ENCODE measurements at places on chromosomes 5 and 9. TPM values are rescaled to one million over a fixed set of nuclear protein-coding genes. Genes with fewer than 3 reads are reported as not detected.

- peak; percentile 20 for DNase-seq
- H3K36me3 ChIP-seq, result peaks cover 18% of the 10 kb centered on the region
- no peaks in the 10 kb centered on the region for H3K27me3 ChIP-seq
- H3K27ac ChIP-seq, result peak overlapping the region; percentile 81
- H3K4me3 ChIP-seq, result peak overlapping the region; percentile 21
- H3K4me1 ChIP-seq, result peaks cover 41% of the 10 kb centered on the region
These were observed 616 bp downstream of the IL11RA start for GRCh38 chr9:34652602-34653000.

GRCh38 chr9:106801816-106802215, 61.1 kb upstream of the ZNF462 start:
- no peak overlapping the region for H3K27ac ChIP-seq
- no peaks in the 10 kb centered on the region for H3K36me3 ChIP-seq
- no peak for DNase-seq
- H3K27me3 ChIP-seq, result no peaks in the 10 kb centered on the region
- H3K4me3 ChIP-seq, result no peak overlapping the region

DNA sequence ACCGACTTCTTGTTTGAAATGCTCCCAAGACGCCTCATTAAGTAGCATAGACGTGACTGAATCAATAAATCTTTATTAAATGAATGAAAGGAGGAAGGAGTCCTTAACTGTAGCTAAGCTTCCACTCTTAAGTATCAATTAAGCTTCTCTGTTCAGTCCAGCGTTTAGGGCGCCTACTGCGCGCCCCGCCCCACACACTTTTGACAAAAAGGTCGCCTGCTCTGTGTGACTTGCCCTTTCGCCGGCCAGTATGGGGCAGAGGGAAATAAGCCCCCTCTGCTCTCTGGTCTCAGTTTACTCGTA, 662 bp upstream of the DOLPP1 start:
- no peak for DNase-seq
- peaks cover 6% of the 10 kb centered on the region for H3K4me1 ChIP-seq
- no peaks in the 10 kb centered on the region for H3K27me3 ChIP-seq

Gene SH3PXD2B
- total RNA-seq, result 27.6 TPM

Gene DBH
- total RNA-seq, result not detected

Measured in cardiac muscle cell (in vitro differentiated cells and primary cell).